NCI-H510A treated with DMSO at 0.1 percent for 48 hours (cell line): ENCODE measurements at places on chromosomes 2 and 18.

- DNase-seq = no peak
Observed at GRCh38 chr2:120570001-120570400, 165.7 kb upstream of the GLI2 start.

GRCh38 chr2:7943446-7943845 lies 738.4 kb upstream of the ID2 start:
- DNase-seq = no peak

DNA sequence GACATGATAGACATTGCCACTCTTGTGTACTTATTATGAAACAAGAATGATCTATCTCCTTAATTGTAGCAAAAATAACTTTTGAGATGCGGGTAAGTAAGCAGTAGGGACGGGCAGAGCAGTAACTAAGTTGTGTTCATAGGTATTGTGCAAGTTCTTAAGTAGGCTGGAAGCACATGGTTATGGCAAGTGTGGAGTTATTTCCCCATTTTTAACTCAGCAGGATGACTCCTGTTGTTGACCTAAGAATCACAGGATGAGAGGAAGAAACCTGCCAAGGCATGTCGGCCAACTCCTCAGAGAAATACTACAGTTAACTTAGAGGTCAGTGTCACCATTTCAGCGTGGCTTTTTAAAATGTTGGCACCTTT lies 51.1 kb upstream of the FN1 start:
- DNase-seq = no peak

DNA sequence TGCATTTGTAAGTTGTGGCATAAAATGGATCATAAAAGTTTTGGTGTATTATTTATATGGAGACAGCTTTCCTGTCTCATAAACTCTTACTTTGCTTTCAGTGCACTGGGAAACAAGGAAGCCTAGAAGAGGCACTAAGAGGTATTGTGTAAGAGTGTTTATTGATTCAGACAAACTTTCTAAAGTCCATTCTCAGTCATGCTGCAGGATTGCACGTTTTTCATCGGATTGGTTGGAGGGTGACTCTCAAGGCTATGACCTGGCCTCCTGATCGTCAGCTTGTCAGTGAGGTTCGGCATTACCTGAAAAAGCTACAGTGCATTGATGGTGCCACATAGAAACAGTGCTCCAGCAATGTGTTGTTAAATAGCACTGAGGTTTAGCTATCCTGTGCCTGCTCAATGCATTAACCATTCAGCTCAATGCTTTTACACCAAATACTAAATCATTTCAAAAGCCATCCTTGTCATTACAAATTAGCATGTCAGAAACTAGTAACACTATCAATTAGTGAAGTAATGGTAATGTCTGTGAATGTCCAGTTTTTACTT lies 545.5 kb downstream of the CBLN2 start:
- DNase-seq = peak; percentile 22

- DNase-seq = no peak
Observed at GRCh38 chr2:67515056-67515455, 117.9 kb downstream of the ETAA1 start.

- no peak for DNase-seq
Observed at GRCh38 chr2:25256488-25256875, 85.2 kb downstream of the DNMT3A start.
